Fibroblast of skin of right quadriceps (primary cell): ENCODE measurements at places on chromosomes 2 and 18.

DNA sequence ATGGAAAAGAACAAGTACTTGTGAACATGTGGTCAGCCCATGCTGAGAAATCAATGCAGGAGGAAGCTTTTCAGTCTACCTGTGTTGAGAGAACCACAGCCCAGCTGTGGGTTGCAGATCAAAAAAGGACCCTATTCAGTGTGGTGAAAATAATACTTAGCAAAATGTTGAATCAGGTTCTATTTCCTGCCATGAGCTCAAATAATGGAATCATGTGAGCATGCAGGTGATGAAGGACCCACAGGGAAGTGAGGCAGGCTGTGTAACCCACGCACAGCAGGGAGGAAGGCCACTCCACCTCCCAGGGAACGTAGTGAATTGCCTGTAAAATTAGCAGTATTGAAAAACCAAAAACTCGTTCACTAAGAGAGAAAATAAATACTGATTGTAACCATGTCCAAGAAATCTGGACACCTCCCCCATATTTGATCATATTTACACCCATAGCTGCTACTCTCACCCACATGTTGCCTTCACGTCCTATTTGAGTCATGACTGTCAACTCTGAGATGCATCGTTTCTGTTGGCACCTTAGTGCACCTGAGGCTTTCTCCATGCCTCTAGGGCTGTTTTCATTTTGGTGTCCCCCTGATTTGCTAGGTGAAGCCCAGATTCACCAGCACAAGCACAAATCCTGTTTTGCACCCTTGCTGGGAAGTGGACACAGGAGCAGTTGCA, 20.5 kb upstream of the BCL2L11 start:
- DNase-seq: no peak

DNA sequence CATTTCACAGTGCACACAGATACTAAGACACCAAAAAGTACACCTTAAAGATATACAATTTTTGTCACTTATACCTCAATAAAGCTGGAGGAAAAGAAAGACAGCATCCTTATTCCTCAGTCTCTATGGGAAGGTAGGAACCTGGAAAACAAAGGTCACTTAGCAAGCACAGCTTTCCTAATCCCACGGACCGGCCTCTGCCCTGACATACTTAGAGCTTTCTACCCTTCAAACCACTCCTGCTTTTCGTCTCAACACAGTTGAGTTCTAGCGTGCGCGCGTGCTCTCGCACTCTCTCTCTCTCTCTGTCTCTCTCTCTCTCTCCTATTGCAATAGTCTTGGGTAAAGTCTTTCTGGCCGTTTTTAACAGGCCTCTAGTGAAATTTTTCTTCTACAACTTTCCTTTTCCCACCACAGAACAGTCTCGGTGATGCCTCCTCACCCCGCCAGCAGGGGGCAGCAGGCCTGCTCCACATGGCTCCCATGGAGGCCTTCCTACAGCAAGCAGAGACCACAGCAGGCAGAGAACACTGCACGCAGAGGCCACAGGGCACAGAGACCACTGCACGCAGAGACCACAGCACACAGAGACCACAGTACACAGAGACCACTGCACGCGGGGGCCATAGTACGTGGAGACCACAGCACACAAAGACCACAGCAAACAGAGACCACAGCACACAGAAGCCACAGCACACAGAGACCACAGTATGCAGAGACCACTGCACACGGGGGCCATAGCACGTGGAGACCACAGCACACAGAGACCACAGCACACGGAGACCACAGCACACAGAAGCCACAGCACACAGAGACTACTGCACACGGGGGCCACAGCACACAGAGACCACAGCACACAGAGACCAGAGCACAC, 106.9 kb downstream of the FBXO15 start:
- DNase-seq: no peak

DNA sequence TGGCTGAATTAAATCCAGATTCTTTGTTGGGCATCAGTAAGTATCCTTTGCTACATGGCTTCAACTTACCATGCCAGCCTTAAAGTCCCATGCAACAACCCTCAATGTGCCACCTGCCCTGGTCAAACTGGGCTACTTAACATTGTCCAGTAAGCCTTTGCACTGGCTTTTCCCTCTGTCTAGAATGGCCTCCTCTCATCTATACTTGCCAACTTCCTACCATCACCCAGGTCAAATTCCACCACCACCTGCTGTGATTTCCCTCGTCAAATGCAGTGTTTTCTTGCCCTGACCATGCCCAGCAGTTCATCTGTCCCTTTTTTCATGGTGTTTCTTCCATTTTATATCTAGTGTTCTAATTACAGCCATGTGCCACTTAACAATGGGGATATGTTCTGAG, 5.7 kb downstream of the KLHL23 start:
- DNase-seq: no peak

- no peak for DNase-seq
These were observed 8.5 kb upstream of the ETAA1 start for GRCh38 chr2:67388680-67389079.

- DNase-seq: no peak
These were observed 891.3 kb upstream of the LRRTM1 start for GRCh38 chr2:81195774-81196382.

DNA sequence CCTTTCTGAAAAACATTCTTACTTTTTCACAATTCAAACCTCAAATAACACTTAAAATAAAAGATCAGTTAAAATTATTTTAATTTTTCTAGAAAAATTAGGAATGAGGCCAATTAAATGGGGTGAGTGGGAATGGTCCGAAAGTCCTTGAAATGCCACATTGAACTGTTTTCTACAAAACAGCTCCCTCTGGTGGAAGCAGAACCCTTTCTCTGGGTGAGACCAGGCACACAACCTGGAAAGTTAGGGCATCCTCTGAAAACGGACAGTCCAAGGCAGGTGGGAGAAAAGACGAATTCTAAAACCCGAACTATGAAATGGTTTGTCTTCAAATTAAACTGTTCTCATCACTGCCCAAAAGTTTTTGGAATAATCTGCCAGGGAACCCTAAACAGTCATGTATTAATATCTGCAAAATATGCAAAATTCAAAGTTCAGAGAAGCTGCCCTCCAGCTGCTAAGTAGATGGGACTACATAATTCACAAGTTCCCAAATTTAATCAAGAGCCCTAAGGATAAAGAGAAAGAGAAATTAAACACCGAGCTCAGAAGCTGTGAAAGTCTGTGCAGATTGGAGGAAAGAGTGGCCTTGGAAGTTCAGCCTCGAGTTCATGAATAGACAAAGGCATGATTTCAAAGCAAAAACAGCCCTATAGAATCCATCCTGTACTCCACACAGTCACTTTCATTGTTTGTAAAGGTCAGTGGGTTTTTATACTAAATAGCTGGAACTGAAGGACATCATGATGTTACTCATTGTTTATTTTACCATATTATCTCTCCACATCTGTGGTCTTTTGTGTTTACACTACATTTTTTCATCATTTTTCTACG, 108.3 kb downstream of the PIEZO2 start:
- peak; percentile 45 for DNase-seq

GRCh38 chr2:12737297-12737696, 20.6 kb downstream of the TRIB2 start:
- DNase-seq: no peak

GRCh38 chr2:237752761-237753165, 45.8 kb upstream of the RBM44 start:
- no peak for DNase-seq
